ENCODE measurements at places on chromosomes 2 and 18.

- no peak overlapping the region for H3K27ac ChIP-seq
- H3K4me3 ChIP-seq, result no peak overlapping the region
- no peak for DNase-seq
- no peaks in the 10 kb centered on the region for H3K4me1 ChIP-seq
Measured at GRCh38 chr18:74217476-74218143, 69.3 kb downstream of the TIMM21 start.

DNA sequence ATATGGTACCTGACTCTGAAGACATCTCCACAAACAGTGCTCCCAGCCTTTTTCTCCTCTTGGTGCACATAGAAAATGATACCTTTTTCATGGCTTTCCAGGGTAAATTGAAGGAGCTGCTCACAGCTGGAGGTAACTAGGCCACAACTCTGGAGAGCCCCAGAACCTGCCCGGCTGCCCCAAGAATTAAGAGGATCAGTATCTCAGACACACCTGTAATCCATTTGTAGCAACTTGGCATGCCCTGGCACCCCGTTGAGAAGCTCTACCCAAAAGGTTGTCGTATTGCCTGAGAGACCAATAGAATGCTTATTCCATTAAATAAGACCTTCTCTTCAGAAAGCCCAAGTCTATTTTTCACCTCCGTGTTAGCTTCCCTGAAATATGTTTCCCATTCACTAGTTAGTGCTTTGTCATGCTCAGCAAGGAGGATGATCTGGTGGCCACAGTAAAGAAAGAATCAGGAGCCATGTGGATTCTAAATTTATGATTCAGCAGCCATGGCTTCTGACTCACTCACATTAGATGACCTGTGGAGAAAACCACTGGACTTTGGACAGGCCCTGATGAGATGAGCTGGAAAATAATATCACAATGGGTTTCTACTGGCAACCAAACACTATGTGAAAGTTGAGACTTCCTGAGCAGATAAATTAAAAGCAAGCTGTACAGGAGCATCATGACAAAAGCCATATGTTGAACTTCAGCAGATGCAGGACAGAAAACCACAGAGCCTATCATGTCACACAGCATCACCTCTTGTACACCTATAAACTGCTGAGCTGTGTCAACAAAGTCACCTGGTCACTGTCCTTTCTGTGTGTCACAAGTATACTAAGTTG is 253.3 kb upstream of the OSR1 start:
- H3K36me3 ChIP-seq, result no peaks in the 10 kb centered on the region
- no peak for DNase-seq
- H3K4me3 ChIP-seq, result no peak overlapping the region
- no peak overlapping the region for H3K27ac ChIP-seq

DNA sequence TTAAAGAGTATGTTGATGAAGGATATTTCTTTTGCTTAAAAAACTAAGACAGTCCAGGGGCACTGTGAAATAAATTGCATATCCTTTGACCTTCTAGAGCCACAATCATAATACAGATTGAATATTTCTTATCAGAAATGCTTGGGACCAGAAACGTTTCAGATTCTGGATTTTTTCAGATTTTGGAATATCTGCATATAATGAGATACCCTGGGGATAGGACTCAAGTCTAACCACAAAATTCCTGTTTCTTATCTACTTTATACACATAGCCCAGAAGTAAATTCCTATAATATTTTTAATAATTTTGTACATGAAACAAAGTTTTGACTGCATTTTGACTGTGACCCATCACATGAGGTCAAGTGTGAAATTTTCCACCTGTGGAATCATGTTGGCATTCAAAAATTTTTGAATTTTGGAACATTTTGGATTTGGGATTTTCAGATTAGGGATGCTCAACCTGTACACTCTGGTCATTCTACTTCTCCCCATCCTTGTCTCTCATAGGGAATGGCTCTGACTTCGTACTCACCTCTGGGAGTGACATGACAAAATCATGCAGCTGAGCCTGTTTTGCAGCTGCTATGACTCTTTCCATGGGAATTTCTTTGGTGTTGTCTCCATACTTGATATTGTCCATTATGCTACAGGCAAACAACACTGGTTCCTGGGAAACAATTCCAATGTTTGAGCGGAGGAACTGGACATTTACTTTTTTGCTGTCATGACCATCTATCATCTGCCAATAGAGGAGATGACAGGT is 25.7 kb downstream of the G6PC2 start:
- no peak overlapping the region for H3K27ac ChIP-seq
- no peaks in the 10 kb centered on the region for H3K4me1 ChIP-seq

- DNase-seq, result no peak
- H3K27ac ChIP-seq, result no peak overlapping the region
- H3K4me1 ChIP-seq, result no peaks in the 10 kb centered on the region
- no peak overlapping the region for H3K4me3 ChIP-seq
- no peaks in the 10 kb centered on the region for H3K36me3 ChIP-seq
Measured at GRCh38 chr2:223811757-223812156, 25.6 kb downstream of the AP1S3 start.

DNA sequence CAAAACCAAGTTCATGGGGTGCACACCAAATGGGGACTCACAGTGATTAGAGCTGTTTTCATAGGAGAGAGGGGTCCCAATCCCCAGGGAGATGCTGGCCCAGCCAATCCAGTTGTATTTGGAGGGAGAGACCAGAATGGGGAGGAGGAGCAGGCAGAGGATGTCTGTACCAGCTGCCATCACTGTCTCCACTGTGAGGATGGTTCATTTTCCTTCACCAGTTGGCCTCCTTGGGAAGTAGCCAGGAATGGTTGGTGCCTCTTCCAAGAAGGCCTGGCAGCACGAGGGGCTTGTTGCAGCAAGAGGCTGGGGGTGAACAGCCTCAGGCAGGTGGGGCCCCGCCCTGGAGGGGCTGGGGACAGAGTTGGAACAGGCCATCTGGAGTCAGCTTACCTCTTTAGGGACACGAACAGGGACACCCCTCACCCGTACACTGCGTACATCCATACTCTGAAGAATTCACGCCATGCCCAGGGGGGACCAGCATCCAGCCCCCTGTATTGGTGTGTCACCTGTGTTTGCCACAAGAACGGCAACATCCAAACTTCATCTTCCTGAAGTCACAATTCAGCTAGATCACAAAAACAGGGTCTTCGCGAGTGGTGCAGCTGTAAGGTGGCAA is 161.7 kb upstream of the ZNF236 start:
- H3K4me1 ChIP-seq, result no peaks in the 10 kb centered on the region
- no peak overlapping the region for H3K27ac ChIP-seq
- no peak overlapping the region for H3K4me3 ChIP-seq
- H3K36me3 ChIP-seq, result no peaks in the 10 kb centered on the region

DNA sequence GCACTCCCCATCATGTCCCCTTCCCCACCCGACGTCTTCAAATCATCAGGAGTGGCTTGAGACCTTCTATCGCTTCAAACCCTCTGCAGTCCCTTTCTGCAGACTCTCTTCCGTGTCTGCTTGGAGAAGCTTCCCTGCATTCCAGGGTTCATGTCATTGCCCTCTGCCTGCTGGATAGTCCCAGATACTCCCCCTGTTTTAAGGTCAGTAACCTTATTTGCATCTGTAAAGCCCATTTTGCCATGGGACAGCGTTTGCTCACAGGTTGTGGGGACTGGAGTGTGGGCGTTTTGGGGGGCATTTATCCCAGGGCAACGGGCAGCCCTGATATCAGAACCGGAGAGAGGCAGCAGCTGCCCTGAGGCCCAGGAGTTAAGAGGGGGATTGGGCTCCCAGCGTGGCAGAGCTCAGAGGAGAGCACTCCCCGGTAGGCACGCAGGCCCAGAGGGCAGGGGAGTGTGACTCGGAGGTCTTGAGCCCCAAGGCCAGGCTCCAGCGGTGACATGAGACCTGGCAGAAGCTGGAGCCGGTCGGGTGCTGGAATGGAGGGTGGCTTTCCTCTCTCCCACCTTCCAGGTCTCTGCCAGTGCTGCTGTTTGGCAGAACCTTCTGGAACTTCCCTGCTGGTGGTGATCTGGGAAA is 73.8 kb downstream of the RTP5 start:
- peak; percentile 28 for DNase-seq
- no peak overlapping the region for H3K27ac ChIP-seq
- H3K27me3 ChIP-seq, result no peaks in the 10 kb centered on the region

- DNase-seq, result peak; percentile 48
- H3K27ac ChIP-seq, result no peak overlapping the region
- H3K36me3 ChIP-seq, result no peaks in the 10 kb centered on the region
- H3K4me3 ChIP-seq, result no peak overlapping the region
- H3K4me1 ChIP-seq, result no peaks in the 10 kb centered on the region
Measured at GRCh38 chr2:96547731-96548171, 11.2 kb downstream of the ARID5A start.

DNA sequence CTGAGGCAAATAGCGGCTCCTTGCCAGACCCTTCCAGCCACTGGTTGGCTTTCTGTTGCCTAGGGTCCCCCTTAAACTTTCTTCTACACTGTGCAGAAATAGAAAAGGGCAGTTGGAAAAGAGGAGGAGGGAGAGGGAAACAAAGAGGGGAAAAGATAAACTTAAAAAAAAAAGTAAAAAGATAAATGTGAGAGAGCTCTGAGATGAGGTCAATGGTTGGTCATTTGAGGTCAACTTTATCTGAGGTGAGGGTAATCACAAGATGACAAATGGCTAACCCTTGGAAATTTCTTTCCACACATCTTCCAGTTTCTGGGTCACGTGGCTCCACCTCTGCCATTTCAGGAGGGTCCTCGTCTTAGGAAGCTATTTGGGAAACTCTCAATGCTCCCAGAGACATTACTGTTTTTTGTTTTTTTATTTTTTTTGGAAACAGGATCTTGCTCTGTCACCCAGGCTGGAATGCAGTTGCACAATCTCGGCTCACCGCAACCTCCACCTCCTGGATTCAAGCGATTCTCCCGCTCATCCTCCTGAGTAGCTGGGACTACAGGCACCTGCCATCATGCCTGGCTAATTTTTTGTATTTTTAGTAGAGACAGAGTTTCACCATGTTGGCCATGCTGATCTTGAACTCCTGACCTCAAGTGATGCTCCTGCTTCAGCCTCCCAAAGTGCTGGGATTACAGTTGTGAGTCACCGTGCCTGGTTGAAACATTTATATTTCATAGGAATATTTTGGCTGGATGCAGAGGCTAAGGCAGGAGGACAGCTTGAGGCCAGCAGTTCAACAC is 199.9 kb downstream of the TGIF1 start:
- peak; percentile 35 for DNase-seq
- no peak overlapping the region for H3K27ac ChIP-seq
- peaks cover 11% of the 10 kb centered on the region for H3K4me1 ChIP-seq
- H3K4me3 ChIP-seq, result no peak overlapping the region
- H3K27me3 ChIP-seq, result no peaks in the 10 kb centered on the region

DNA sequence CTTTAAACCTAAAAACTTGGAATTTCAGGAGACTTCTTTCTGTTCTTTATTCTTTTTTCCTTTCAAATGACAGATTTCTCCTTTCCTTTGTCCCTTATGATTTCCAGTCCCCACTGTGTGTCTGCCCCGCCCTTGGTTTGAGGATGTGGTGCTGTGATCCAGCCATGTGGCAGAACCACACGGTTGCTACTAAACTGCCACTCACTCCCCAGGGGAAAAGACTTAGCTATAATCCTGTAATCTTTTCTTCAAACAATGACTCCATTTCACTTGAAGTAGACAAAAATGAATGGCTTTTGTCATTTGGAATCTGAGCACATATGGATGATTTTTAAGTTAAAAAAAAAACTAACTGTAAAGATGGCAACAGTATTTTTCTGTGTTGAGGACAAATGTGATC is 76.2 kb upstream of the STAM2 start:
- DNase-seq, result no peak
- no peak overlapping the region for H3K27ac ChIP-seq
- H3K27me3 ChIP-seq, result no peaks in the 10 kb centered on the region
- no peaks in the 10 kb centered on the region for H3K4me1 ChIP-seq

GRCh38 chr2:229090225-229090624 is 180.9 kb downstream of the PID1 start:
- no peak for DNase-seq
- no peaks in the 10 kb centered on the region for H3K36me3 ChIP-seq
- H3K4me1 ChIP-seq, result peaks cover 2% of the 10 kb centered on the region
- no peak overlapping the region for H3K4me3 ChIP-seq
- H3K27ac ChIP-seq, result no peak overlapping the region

DNA sequence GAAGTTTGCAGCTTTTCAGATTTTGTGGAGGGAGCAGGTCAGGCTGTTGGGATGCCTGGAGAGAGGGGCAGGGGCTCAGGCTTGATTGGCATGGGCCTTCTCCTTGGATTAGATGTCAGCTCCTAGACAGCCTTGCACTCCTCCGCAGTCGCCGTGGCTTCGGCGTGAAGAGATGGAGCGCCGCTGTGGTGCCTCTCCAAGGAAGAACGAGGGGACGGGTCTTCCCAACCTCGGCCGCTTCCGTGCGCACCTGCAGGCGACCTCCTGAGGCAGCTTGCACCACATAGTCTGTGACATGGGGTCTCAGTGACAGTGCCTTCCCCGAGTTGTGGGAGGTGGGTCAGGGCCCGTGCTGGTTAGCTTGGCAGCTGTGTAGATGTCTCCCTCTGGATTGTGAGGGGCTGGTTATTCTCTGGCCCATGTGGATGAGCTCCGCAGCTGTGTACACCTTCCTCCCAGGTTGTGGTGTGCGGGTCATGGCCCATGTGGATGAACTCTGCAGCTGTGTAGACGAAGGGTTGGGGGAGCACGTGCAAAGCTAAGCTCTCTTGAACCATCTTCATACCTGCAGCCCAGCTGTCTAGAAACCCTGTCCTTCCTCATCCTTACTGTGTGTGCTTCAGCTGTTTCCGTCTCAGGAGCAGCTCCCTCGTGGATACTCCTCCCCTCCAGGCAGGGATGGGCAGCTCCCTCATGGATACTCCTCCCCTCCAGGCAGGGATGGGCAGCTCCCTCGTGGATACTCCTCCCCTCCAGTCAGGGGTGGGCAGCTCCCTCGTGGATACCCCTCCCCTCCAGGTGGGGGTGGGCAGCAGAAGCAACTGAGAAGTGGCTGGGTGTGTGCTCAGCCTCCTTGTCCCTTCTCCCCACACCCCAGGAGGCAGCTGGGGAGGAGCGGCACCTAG is 170.3 kb downstream of the LDLRAD4 start:
- peak; percentile 68 for DNase-seq
- H3K36me3 ChIP-seq, result no peaks in the 10 kb centered on the region
- no peaks in the 10 kb centered on the region for H3K4me1 ChIP-seq
- H3K4me3 ChIP-seq, result no peak overlapping the region

GRCh38 chr18:34117319-34117718 is 107.4 kb downstream of the NOL4 start:
- H3K27me3 ChIP-seq, result no peaks in the 10 kb centered on the region
- H3K36me3 ChIP-seq, result no peaks in the 10 kb centered on the region
- no peak for DNase-seq
- no peak overlapping the region for H3K27ac ChIP-seq

All from endodermal cell (in vitro differentiated cells).